ENCODE measurements at places on chromosomes 2 and 18.

DNA sequence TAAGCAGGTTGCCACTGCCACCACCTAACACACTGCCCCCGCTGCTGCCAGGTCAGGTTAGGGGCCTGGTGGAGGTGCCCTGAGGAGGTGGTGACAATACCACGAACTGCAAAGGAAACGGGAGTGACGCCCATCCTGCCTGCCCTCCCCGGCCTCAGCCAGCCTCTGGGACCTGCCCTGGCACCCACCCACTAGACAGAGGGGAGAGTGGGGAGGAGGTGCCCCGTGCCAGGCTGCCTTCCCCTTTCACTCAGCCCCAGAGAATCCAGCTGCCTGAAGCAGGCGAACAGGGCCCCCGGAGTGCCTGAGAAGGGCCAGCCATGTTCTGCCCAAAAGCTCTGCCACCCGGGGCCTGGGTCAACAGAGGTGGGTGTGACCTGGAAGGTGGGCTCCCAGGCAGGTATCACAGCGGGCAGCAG, 44.5 kb upstream of the FOSL2 start:
- no peak for DNase-seq

DNA sequence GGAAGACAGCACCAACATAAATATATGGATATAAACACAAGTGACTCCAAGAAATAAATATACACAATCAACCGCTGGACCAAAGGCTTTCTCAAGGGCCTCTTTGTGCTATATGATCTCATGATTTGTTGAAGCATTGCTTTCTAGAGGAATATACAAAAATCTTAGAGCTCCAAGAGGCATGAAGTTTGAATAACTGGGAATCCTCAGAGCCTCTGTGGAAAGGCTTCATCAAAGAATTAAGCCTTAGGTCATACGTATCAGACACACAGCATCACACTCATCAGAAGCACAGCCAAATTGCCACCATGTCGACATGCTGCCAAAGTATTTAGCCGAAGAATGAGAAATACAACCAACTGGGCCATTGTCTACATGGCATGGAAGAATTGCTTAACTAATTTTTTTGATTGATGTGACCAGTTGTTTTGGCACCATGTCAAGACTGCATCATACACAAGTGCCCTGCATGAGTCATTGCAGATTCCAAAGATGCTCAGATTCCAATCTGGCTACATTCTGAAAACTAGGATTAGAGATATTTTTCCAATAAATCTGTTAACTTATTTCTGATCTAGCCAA, 860.6 kb upstream of the ZEB2 start:
- no peak for DNase-seq

DNA sequence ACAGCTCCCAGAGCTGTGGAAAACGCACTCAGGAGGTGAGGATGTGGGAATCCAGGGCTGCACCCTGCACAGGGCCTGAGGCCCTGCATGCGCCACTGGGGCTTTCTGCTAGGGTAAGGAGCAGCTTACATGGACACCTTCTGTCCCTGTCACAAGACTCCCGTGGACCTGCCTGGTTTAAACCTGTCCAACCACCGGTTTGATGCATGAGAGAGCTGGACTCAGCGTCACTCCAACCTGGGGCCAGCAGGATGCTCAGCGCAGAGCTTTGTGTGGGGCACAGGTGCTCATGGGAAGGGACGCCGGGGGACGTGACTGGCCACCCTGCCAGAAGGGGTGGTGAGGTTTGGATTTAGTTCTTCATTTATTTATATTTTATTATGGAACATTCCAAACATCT, 24.2 kb downstream of the SNORC start:
- no peak for DNase-seq

GRCh38 chr2:202072226-202072625, 829 bp upstream of the KIAA2012 start:
- no peak for DNase-seq

GRCh38 chr18:3037423-3037915, 24.5 kb upstream of the LPIN2 start:
- peak; percentile 63 for DNase-seq

DNA sequence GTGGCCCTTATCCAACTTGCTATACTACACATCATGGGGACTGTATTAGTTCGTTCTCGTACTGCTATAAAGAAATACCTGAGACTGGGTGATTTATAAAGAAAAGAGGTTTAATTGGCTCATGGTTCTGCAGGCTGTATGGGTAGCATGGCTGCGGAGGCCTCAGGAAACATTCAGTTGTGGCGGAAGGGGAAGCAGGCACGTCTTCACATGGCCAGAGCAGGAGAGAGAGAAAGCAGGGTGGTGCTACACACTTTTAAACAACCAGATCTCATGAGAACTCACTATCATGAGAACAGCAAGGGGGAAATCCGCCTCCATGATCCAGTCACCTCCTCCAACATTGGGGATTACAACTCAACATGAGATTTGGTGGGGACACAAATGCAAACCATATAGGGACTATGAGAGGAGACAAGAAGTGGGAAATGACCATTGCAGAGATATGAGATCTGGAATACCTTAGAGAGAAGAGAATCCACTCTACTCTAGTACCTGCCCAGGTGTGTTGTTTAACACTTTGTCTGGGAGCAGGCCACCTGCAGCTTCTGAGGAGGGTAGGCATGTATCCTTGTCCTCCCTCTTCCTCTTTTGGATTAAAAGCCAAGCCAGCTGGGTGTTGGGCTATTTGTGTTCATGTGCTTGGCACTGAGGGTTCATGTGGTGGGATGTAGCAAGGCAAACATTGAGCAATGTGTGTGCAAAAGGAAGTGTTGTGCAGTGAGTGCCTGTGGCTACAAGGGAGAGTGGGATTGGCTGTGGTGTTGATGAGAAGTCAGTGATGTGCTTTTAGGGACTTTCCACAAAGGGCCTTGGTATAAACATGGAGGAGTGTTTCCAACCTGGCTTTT, 22.8 kb downstream of the TTLL4 start:
- DNase-seq: peak; percentile 53

GRCh38 chr18:73409242-73409641, 541.5 kb upstream of the NETO1 start:
- DNase-seq: no peak

GRCh38 chr18:79988071-79988450, 302 bp downstream of the TXNL4A start:
- DNase-seq: peak; percentile 82

- DNase-seq: no peak
Observed at GRCh38 chr2:231028889-231029288, 8.4 kb upstream of the C2orf72 start.

- no peak for DNase-seq
Observed at GRCh38 chr2:187310701-187311100, 137.4 kb downstream of the CALCRL start.

DNA sequence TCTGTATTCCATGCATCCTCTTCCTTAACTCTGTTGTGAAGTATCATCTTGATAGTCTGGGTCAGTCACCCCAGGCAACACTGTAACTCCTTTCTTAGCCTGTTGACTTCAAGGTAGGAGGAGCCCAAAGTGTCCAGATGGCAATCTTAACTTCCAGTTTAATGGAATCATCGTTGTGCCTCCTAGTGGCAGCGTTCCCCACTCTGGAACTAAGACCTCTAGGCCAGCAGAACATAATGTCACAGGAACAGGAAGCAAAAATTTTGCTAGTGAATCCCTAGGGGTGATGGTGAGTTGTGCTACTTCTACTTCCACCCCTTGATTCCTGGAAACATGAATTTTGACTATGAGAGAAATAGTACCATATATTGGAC, 11.7 kb downstream of the SGPP2 start:
- no peak for DNase-seq

- DNase-seq: no peak
Observed at GRCh38 chr2:110818767-110819481, 86.6 kb downstream of the ACOXL start.

- DNase-seq: no peak
Observed at GRCh38 chr2:123500346-123500745, 524.7 kb upstream of the CNTNAP5 start.

GRCh38 chr2:61834893-61835292, 19.0 kb downstream of the FAM161A start:
- no peak for DNase-seq

GRCh38 chr2:143786026-143786765, 657.0 kb downstream of the ARHGAP15 start:
- DNase-seq: no peak

DNA sequence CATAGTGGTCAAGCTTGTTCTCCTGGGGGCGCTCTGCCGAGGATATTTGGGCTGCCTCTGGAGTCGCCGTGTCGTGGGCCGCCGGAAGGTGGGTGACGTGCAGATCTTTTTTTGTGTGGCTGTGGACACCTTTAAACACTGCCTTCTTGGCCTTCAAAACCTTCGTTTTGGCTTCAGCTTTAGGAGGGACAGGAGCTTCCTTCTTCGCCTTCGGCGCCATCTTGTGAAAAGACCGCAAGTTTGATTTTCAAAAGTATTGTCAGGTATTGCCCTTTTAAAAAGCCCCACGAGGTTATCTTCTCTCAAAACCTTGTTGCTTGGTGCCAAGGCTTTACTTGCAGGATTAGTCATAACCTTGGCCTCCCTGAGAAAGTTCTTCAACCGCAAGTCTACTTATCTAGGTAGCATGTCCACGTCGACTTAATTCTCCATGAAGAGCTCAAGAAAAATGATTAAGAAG, 20.8 kb downstream of the LAMA3 start:
- no peak for DNase-seq

- DNase-seq: no peak
Observed at GRCh38 chr2:217398860-217399259, 539.0 kb upstream of the TNP1 start.

GRCh38 chr2:23445450-23445868, 60.5 kb downstream of the KLHL29 start:
- no peak for DNase-seq

GRCh38 chr2:134175834-134176233, 78.0 kb upstream of the MGAT5 start:
- no peak for DNase-seq

- DNase-seq: no peak
Observed at GRCh38 chr2:85727798-85728197, 26.0 kb upstream of the ATOH8 start.

- no peak for DNase-seq
Observed at GRCh38 chr18:40754477-40754876, 1200.6 kb upstream of the PIK3C3 start.

- no peak for DNase-seq
Observed at GRCh38 chr2:62698653-62699052, 6.9 kb upstream of the EHBP1 start.

DNA sequence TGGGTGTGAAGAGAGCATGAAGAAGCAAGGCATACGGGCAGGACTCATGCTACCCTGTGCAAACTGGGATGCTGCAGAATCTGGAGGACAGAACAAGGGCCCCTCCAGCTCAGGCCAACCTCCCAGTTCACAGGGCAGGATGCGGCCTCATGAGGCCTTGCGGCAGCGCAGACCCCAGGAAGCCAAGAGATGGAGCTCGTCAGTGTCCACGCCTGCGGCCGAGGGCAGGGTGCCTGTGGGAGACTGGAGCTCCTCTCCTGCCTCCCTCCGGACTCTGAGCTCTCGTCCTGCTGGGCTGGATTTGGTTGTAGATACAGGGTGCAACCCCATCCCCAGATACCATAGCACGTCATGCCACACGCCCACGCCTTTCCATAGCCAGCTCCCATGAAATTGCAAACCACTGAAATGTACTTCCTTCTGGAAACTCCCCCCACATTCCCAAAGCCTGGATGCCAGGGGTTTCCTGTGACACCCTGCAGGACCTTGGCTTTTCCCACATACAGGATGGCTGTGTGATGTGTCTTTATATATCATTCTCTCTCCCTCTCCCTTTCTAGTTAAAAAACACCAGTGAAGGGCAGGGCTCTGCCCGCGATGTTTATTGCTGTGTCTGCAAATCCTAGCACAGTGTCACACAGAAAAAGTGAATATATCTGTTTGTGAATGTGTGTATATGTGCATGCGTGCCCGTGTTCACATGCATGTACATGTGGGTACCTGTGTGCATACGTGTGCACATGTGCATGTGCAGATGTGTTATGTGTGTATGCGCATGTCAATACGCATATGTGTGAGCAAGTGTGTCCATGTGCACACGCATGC, 12.3 kb upstream of the SNTG2 start:
- no peak for DNase-seq

Data from GM13977 (cell line).